ENCODE measurements at places on chromosomes 13 and 19.

DNA sequence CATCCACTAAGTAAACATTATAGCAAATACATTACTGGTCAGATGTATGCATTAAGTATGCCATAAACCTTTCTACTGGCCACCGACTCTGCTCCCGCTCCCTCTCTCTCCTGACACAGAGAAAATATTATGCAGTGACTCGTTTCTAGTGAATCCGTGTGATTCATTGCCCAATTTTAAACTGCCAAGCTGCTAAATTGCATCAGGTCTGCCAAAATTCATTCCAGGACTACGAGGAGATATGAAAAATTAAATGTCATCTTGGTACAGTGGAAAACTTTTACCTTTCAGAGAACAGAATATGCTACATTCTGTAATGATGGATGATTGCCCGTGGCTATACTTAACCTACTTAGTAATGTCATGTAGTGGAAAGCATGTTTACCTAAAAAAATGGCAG is 368.8 kb upstream of the TSHZ3 start:
- DNase-seq: no peak

- DNase-seq: no peak
Observed at GRCh38 chr13:30748717-30749116, 13.4 kb downstream of the ALOX5AP start.

- peak; percentile 51 for DNase-seq
Observed at GRCh38 chr19:38003438-38004185, 96.6 kb downstream of the SIPA1L3 start.

GRCh38 chr13:30453727-30454126 is 12.0 kb downstream of the HMGB1 start:
- no peak for DNase-seq

- no peak for DNase-seq
Observed at GRCh38 chr13:32409561-32410421, 18.1 kb downstream of the N4BP2L1 start.

DNA sequence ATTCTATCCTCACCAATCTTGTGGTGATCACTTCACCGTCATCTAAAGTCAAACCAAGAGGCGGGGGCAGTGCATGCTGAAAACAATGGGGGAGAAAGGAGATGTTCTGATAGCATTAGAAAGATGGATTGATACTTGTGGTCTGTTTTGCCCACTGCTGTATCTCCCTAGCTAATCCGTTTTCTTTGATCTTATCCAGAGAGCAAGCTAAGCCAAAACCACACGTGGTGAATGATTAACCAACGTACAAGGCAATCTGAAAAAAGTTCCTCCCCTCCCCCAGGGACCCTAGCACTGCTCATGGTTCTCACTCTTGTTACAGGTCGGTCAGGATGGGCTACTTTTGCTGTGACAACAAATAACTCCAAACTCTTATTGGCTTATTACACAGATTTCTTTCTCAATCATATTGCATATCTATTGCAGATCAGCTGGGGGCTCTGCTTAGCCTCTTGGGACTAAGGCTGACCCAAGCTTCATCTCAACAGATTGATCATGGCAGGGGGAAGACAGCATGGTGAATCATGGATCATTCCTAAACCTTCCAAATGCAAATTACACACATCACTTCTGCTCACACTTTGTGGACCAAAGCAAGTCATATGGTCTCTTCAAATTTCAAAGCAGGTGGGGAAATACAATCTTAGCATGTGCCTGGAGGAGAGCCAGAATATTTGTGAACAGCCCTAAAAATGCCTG is 11.9 kb upstream of the C13orf42 start:
- DNase-seq: no peak

DNA sequence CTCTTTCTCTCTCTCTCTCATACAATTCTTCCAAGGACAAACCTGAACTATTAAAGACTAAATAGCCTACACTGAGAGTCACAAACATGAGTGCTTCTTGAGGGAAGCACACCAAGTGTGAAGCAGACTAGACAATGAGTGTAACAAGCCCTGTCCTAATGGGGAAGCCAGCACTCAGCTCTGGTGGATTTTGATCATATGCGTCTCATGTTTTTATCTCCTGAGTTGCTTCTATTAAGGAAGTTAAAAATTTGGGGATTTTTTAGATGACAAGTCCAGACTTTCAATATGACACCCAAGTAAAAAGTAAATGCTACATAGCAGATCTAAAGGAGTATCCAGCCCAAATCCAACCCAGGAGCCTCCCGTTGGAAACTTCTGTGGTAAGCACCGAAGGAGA is 437.8 kb downstream of the RFC3 start:
- no peak for DNase-seq

GRCh38 chr13:100274942-100275506 is 186.1 kb downstream of the PCCA start:
- no peak for DNase-seq

DNA sequence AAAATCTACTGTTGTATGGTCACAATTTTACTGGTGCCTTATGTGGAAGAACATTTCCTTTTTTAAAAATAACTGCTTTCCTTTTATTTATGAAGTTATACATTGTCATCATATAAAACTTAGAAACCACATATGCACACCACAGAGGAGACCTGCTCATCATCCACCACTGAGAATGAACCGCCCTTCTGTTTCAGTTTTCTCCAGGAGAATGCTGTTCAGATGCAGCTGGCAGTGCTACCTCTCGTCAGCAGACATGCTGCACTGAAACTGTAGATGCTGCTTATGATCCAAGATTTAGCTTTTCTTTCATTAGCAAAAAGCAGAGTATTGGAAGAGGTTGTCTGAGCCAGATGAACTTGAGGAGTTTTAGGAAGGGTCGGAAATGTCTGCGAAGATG is 10.1 kb downstream of the SLC25A15 start:
- DNase-seq: no peak

GRCh38 chr19:16861834-16862233 is 27.0 kb upstream of the F2RL3 start:
- no peak for DNase-seq

DNA sequence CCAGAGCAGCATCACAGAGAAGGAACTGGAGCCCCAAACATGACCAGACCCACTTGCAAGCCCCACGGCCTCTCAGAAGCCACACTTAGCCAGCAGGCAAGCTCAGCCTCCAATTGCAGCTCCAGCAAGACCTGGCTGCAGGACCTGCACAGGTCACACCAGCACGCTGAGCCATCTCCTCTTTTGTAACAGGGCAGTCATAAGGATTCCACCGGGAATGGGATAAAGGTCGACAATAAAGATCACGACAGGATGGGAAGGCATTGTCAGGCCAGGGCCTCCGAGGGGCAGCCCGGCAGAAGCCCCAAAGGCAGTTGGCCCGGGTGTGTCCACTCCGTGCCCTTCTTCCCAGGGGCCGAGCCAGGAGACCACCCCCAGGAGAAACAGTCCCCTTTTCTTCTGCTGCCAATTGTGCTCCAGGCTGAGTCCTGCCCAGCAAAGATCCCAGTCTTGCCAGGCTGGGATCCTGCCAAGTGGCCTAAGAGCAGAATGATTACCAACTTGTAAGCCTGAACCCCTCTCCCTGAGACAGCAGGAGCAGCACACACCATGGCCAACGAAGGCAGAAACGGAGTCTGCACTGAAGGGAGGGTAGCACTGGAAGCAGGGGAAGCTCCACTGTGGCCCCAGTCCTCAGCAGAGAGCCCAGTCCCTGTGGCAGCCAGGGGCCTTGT is 12.5 kb downstream of the PEPD start:
- DNase-seq: no peak

DNA sequence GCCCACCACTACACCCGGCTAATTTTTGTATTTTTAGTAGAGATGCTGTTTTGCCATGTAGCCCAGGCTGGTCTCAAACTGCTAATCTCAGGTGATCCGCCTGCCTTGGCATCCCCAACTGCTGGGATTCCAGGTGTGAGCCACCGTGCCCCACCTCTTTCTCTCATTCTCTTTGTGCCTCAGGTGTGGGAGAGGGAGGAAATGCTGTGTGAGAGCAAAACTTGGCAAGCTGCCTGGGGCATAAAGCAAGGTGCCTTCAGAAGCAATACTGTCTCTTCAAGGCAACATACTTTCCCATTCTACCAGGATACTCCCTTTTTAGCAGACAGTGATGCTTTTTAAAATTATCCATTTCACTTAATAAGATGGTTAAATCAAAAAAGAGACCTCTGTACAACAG is 53.2 kb upstream of the RFC3 start:
- DNase-seq: no peak

DNA sequence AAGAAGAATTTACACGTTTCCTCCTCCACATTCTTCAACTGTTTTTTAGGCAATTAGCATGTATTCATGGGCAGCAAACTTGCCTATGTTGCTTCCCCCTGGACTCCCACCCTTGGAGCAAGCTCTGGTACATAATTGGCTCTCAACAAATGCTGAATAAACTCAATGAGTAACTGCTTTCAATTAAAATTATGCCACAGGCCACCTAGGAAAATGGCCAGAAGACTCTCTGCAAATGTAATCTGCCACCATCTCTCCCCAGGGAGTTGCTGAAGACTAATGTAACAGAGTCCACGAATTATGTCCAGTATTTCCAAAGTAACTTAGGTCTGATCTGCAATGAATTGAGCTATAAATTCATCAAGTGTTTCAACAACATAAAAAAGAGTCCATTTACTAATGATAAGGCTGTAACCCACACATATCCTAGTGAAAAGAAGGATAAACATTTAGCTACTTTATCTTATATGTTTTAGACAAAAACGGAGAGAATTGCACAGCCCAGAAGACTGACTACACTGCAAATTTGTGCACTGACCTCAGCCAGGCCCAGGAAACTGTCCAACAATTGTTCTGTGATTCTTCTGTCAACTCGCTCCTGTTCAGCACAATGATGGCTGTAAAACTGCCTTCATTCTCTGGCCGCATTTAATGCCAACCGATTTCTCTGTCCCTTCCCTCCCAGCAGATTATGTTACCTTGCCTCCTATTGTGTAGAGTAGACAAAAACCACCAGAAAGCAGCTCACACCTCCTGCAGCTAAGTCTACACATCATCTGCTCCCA is 808.6 kb upstream of the ARGLU1 start:
- no peak for DNase-seq

GRCh38 chr13:53112522-53112921 is 83.9 kb downstream of the OLFM4 start:
- no peak for DNase-seq

GRCh38 chr19:32977280-32977679 is 5.2 kb downstream of the FAAP24 start:
- DNase-seq: no peak

- DNase-seq: no peak
Observed at GRCh38 chr19:41299046-41299754, 10.8 kb upstream of the CCDC97 start.

GRCh38 chr19:33343859-33344572 is 29.5 kb upstream of the CEBPG start:
- no peak for DNase-seq

- no peak for DNase-seq
Observed at GRCh38 chr19:50793558-50794065, 3.4 kb downstream of the ACP4 start.

GRCh38 chr13:42137856-42138537 is 89.5 kb downstream of the DGKH start:
- no peak for DNase-seq

DNA sequence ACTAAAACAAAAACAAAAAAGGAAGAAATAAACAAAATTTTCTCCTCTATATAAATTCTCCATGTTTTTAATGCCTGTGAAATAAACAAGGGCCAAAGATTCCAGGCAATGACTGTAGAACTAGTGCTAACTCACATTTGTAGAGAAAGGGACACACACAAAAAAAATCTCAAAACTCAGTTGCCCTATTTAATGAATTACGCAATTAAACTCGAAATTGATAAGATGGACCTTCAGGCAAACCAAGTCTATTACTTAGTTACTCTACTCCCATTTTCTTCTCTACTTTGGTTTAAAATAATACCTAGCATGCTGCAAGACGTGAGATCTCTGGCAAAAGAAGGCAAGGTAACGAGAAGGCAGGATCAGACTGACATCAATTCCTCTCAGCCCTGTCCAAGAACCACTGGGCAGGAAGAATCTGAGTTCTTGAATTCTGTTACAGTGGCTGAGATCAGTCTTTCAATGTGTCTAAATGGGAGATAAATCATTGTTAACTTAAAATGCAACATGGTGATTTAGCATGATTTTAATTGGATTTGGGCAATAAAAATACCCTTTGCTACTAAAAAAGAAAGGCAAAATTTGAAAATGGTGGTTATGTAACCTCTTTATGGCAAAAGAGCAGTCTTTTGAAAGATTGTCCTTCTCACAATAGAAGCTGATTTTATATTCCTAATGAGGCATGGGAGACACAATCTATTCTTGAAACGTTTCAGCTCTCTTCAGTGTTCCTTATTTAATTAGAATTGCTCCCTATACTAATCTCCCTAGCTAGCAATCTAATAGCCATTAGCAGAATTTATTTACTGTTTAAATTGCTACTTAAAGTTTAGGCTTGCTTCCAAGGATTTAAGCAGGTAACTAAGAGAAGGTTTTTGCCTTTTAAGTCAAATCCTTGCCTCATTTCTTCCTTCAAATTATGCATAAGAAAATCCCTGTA is 25.9 kb downstream of the SPRY2 start:
- no peak for DNase-seq

DNA sequence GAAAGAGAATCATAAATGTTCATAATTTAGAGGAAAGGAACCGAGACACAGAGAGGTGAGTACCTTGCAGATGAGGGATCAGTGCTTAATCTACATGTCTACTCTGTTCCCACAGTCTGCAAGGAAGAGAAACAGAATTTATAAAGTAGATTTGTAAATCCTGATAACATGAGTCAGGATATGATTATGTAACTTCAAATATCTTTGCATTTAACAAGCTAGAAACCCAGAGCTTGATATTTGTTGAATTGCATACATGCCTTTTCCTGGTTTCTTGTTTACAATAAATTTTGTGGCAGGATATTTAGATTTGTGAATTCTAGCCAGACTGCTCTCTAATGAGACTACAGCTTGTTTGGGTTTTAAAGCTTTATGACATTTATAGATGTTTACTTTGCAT is 219.2 kb downstream of the ENOX1 start:
- DNase-seq: no peak

DNA sequence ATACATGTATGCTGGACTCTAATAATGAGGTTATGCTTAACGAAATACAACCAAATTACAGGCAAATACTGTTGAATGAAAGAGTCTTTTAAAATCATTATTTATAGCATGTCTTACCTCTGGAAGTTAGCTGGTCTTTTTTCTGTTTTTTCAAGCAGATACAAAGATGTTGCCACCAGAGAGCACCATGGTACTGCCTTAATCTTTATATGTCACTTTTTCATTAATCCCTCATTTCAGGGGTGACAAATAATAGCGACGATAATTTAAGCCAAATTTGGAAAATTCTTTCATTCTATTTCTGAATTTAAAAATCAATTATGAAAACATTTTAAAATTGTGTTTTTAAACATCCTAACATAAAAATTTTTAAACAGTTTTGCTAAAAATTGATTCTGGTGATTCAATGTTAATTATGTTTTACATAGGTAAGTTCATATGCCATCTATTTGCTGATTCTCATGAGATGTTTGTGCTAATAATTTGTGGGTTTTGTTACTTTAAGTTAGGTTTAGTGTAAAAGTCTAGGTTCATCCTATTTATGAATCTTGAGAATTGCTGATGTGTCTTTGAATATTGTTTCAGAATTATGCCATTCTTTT is 379.3 kb upstream of the SGCG start:
- no peak for DNase-seq

Measured in activated CD8-positive, alpha-beta memory T cell treated with anti-CD3 and anti-CD28 coated beads, Interleukin-2, amount 10 ng/mL, durations not matched to agents 7 days and 5 days (primary cell).